DMS53 (cell line): ENCODE measurements at places on chromosomes 16 and 17.

DNA sequence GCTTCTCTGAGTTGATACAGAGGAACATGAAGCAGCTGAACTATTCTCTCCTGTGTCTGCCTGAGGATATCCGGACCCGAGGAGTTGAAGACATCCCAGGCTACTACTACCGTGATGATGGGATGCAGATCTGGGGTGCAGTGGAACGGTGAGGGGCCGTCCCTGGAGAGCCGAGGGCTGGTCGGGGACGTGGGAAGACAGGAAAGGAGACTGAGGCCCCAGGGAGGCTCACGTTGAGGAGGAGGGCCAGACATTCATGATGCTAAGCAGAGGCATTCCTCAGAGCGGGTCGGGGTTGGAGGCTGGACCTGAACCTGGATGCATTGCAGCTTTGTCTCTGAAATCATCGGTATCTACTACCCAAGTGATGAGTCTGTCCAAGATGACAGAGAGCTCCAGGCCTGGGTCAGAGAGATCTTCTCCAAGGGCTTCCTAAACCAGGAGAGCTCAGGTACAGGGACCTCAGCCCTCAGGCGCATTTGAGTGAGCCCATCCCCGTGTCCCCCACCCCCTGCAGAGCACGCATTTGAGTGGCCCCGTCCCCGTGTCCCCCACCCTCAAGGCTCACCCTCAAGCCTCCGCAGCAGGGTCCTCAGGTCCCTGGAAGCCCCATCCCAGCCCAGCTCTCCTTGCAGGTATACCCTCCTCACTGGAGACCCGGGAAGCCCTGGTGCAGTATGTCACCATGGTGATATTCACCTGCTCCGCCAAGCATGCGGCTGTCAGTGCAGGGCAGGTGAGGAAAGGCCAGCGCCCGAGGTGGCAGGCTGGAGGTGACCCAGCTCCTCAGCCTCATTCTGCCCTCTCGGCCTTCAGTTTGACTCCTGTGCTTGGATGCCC, 8.3 kb downstream of the ALOX15B start:
- no peak for DNase-seq

- peak; percentile 31 for DNase-seq
Measured at GRCh38 chr17:63961355-63962212, 11.1 kb downstream of the SCN4A start.

DNA sequence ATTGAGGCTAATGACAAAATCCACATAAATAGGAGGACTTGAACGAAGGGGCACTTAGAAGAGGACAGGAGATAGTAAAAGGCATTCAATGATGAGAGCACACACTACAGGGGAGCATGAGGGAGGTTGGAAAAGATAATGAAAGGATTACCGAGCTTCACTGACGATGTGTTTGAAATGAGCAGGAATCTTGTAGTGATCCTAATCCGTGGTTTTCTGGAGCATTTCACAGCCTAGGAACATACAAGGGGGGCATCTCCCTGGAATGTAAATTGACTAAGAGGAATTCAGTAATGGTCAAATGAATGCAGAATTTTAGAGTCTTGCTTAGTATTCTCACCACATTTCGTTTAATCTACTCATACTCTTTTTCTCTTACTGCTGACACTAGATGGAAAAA, 5.2 kb downstream of the ATMIN start:
- DNase-seq = no peak

DNA sequence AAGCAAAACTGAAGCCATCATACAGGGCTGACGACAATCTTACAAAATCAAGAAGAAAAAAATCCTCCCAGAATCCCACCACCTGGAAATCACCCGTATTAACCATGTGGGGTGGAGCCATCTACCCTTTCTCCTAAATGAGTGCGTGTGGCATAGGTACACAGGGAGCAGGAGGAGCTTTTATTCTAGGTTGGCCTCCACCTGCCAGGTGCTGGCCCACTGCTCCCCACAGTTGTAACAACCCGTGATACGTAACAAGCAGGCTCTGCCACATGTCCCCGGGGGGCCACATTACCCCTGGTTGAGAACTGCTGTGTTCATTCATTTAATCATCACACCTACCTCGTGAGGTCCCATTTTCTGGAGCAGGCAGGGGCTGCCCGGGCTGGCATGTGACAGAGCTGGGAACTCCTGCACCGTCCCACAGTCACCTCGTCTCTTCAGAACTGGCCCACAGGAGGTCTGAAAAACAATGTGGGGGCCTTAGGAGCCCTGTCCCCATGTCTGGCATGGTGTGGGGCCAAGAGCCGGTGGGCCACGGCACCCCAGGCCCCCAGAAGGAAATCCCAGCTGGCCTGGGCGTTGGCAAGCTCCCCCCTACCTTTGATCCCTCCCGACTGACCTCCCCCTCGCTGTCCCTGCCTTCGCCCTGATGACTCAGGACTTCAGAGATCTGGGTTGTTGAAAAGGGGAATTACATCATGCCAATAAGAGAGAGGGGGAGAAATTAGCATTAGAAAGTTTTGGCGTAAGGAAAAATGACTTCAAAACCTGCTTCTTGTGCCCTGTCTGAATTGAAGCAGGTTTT, 12.9 kb downstream of the CMIP start:
- DNase-seq = no peak

GRCh38 chr17:31631766-31632165, 227.3 kb downstream of the COPRS start:
- DNase-seq = no peak

- DNase-seq = no peak
Measured at GRCh38 chr17:4446326-4447071, 12.8 kb downstream of the SPNS3 start.

DNA sequence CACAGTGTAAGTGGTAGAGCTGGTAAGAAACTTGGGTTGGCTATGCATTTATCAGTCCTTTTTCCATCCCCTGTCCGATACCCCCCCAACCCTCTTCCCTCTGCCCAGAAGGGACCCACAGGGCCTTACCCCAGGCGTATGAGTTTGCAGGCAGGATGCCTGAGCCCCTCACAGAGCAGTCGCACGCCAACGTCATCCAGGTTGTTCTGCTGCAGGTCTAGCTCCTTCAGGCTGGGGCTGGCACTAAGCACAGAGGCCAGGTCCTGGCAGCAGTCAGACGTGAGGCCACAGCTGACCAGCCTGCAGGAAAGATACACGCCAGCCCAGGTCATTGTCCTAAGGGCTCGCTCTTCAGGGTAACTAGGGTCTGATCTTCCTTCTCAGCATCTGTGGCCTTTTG, 45.0 kb downstream of the NLRP1 start:
- DNase-seq = no peak

DNA sequence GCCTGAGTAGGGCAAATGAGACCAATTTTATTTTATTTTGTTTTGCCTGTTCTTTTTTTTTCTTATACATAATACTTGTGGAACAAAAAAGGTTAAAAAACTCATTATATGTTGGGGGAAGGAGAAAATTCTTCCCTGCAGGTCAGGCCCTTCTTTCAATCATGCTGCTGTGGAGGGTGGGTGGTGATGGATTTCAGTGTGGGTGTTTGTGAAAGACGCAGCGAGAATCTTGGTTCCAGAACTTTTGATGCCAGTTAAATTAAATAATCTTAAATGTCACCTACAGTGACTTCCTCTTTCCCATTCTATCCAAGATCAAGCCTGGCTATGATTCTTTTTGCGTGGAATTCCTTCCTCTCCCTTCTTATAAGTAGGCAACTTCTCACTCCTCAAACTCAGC, 595.8 kb upstream of the EEF2KMT start:
- DNase-seq = no peak

GRCh38 chr17:61833536-61834193, 29.7 kb downstream of the BRIP1 start:
- no peak for DNase-seq

GRCh38 chr17:20925954-20926353, 116.9 kb downstream of the USP22 start:
- DNase-seq = no peak

- no peak for DNase-seq
Measured at GRCh38 chr16:57940382-57940966, 30.5 kb downstream of the CNGB1 start.

- DNase-seq = no peak
Measured at GRCh38 chr16:54602666-54603065, 316.1 kb upstream of the IRX3 start.

GRCh38 chr17:632560-632959, 82.1 kb downstream of the VPS53 start:
- DNase-seq = no peak

DNA sequence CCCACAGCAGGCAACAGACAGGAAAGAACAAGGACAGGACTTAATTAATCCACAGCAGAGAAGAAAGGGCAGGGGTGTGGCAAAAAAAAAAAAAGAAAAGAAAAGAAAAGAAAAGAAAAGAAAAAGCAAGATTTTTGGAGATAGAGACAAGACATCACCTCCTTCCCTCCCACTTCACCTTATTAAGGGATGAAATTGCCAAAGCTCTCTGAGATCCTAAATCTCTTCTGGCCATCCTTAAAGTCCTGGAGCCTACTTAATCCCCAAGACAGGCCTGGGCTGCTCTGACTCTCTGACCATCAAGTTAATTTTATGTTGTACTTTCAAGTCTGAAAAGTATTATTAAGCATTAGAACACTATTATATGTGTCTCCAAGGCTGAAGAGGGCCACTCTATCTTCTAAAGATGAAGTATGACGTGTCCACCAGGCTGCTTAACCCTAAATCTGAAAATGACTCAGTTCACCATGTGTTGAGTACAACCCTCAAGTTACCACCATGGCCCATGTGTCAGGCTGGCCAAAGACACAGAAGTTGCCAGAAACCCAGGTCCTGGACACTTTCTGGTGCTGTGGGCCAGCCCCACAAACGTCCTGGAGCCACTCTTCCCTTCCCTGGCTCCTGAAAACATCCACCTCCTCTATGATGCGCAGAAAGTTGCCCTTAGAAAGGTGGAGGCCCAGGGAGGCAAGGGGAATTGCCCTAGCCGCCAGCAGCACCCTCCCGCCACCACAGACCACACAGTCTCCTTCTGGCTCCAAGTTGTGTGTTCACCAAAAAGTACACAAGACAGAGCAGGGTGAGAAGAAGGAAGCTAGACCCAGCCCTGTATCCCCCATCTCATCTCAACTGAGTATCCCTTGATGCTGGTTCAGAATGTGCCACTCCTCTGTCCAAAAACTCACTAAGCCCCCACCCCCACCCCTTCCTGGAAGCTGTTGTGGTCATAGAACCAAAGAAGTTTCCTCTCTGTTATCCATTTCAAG, 2.7 kb downstream of the SOCS1 start:
- DNase-seq = no peak

DNA sequence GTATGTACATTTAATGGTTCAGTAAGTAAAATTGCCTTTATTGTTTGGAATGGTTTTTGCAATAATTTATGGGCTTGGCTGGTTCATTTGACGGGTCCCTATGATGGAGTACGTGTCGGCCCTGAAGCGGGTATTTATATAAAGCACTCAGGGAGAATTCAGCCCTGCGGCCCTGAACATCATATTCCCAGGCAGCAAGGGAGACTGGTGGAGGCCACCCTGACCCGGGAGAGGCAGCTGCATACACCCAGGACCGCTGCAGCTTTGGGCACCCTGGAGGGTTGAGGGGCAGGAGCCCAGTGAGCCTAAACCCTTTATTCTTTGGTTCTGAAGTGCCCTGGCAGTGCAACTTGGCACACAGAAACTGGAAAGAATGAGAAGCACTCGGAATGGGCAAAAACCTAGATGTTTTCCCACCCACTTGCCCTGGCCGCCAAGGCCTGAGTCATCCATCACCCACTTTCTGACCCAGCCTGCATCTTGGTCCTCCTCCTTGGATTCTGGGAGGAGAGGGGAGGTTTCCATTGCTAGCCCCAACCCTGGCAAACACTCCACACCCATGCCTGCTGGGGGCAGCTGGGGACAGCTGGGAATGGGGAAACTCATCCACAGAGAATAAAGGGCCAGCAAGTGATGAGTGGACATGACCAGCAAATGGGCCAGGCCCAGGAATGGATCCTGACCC, 162.2 kb upstream of the TNRC6C start:
- no peak for DNase-seq

- no peak for DNase-seq
Measured at GRCh38 chr16:83974475-83974874, 6.4 kb downstream of the NECAB2 start.

DNA sequence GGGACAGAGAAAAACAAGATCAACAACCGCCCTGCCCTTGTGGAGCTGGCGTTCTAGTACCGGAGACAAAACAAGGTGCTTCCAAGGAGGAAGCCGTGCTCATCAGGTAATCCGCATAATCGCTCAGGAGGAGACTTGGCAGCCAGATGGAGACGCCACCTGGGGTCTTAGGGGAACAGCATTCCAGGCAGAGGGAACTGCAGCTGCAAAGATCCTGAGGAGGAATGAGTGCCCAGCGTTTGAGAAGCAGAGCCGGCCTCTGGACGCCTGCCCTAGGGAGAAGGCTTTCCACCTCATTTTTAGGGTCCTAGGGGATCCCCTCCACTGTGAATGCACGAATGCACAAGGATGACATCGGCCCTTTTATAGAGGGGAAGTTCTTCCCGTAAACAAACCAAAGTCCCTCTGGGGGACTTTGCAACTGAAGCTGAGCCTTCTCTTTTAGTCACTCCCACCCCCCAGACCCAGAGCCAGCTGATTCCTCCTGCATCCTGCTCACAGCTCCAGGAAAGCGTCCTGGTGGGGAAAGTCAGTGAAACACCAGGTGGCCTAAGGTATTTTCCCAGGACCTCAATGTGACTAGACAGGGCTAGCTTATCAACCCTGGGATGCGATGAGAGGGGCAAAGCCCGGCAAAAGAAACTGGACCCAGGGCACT, 13.2 kb upstream of the MPRIP start:
- DNase-seq = no peak

DNA sequence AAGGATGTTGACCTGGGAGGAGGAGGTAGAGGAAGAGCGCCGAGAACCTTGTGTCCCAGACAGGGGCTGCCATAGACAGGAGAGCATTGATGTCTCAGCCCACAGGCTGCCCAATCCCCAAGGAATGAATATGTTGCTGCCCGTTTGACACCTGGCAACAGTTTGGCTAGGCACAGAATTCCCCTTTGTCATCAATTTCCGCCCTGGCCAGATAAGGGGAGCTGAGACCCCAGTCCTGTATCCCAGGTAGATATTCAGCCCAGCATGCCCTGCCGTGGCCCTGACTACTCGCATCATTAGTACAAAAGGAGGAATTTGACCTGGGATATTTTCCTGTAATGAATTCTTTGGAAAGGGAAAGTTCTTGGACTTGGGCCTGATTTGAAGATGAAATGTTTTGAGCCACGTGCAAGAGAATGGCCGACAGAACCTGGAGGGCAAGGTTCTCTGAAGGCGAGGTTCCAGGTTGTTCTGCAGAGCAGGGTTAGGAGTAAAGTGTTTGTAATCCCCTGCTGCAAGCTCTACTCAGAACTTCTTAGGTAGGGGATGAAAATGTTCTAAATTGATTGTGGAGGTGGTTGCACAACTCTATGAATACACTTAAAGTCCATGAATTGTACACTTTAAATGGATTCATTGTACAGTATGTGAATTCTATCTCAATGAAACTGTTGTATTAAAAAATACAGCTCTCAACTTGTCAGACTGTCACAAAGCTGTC, 108.8 kb downstream of the SOCS1 start:
- no peak for DNase-seq

- peak; percentile 79 for DNase-seq
Measured at GRCh38 chr17:1562176-1562643, 382 bp downstream of the PITPNA start.

DNA sequence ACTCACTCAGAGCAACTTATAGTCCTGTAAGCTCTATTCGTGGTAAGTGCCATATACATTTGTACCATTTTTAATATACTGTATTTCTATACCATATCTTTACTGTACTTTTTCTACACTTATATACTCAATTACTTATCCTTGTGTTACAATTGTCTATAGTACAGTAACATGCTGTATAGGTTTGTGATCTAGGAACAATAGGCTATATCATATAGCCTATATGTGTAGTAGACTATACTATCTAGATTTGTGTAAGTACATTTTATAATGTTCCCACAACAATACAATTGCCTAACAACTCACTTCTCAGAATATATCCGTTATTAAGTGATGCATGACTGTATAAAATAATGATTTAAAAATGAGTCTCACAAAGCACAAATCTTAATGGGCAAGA, 123.3 kb upstream of the NACA2 start:
- DNase-seq = no peak
